ENCODE measurements at places on chromosomes 4 and X.

DNA sequence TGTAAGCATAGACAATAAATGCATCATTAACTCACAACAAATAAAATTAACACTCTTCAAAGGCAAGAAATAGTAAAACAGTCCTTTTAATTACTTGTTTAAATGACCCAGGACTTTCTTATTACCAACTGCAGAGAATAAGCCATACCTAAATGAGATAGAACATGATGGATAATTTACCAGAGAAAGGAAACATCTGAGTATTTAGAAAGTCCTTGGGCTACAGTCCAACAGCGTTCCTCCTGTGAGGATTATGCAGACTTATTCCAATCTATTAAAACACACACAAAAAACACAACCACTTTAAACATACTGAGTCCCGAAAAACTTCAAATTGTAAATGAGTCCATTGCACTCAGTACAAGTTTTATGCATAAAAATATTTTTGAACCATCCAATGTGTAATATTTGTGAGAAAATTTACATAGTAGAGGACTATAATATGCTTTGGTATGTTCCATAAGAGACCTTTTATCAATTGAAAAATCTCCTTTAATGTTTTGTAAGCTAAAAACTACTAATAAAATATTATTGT, 129.2 kb downstream of the NR3C2 start:
- DNase-seq = no peak

DNA sequence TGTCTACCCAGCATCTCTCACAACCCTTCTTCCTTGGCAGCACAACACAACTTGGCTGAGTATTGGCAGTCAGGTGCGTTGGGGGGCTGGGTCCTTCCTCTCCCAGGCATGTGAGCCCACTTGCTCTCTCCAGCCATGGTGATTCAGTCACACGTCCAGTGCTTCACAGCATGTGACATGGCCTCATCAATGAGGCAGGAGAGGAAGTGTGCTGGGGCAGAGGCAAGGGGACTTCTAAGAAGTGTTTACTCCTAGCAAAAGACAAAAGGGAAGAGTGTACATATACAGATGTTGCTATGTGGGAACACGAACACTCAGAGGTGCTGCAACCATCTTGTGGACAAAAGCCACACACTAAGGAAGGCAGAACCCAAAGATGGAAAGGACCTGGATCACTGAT, 380.8 kb downstream of the FBXW7 start:
- DNase-seq = no peak

DNA sequence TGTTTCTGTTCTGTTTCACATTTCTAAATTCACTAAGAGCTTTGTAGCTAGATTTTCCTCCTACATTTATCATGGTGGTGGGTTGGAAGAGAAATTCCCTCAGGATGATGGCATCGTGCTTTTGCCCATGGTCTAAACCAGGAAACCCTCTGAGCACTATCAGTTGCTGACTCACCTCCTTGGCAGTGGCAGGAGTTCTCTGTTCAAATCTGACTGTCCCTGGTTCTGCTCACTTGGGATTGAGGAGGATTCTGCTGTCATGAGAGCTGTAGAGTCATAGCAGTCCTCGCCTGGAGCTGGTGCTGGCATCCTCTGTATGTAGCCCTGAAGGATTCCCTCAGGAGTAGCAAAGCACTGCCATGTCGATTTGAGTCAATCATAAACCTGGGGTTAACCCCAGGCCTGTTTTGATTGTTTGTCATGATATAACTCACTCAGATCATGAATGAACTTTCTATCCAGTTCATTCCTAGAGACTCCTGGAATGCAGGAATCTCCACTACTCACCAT, 9.4 kb downstream of the TEX13A start:
- no peak for DNase-seq

GRCh38 chr4:3135155-3136011, 60.9 kb downstream of the HTT start:
- DNase-seq = no peak

- DNase-seq = no peak
Observed at GRCh38 chr4:127708985-127709384, 21.2 kb upstream of the SLC25A31 start.

DNA sequence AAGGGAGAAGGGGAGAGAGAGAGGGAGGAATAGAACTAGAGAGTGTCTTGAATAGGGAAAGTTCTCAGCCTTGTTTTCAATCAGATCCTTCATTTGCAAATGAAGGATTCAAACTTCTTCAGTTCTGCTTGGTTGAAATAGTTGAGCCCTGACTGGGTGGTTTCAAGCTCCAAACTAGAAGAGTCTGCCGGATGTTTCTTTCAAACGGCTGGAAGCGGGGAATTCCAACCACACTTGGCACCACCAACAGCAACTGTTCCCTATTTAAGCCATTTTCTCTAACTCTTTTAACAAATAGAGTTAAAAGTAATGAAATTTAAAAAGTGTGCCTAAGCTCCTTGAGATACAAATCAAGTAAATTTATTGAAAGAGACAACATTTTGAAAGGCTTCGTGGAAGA, 67.5 kb upstream of the DDX60 start:
- no peak for DNase-seq

DNA sequence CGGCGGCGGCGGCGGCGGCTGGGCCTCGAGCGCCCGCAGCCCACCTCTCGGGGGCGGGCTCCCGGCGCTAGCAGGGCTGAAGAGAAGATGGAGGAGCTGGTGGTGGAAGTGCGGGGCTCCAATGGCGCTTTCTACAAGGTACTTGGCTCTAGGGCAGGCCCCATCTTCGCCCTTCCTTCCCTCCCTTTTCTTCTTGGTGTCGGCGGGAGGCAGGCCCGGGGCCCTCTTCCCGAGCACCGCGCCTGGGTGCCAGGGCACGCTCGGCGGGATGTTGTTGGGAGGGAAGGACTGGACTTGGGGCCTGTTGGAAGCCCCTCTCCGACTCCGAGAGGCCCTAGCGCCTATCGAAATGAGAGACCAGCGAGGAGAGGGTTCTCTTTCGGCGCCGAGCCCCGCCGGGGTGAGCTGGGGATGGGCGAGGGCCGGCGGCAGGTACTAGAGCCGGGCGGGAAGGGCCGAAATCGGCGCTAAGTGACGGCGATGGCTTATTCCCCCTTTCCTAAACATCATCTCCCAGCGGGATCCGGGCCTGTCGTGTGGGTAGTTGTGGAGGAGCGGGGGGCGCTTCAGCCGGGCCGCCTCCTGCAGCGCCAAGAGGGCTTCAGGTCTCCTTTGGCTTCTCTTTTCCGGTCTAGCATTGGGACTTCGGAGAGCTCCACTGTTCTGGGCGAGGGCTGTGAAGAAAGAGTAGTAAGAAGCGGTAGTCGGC, 528 bp downstream of the FMR1 start:
- no peak for DNase-seq

DNA sequence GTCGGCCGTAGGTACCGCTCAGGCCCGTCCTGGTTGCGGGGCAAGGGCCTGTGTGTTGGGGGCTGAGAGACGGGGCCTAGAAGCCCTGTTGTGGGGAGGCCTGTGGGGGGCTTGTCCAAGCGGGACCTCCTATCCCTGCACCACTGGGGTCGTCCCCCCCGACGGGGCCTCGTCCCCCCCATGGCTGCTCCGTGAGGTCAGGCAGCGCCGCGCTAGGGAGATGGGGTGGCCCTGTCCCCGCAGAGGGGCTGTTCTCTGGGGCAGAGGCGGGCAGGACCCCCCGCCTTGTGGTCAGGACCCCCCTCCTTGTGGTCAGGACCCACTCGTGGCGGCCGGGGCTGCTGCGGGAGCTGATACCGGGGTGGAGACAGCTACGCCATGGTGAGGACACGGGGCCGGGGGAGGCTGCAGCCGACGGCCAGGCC, 12.1 kb upstream of the GTPBP6 start:
- no peak for DNase-seq

DNA sequence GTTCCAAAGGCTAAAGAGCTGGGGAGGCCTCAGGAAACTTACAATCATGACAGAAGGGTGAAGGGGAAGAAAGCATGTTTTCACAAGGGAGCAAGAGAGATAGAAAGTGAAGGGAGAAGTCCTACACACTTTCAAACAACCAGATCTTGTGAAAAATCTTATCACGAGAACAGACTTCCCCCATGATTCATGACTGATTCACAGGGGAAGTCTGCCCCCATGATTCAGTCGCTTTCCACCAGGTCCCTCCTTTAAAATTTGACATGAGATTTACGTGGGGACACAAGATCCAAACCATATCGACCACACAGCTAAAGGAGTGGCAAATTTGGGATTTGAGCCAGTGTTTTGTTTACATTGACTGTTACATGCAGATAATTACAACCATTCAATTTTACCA, 971.1 kb upstream of the HS3ST1 start:
- no peak for DNase-seq

- DNase-seq = no peak
Observed at GRCh38 chrX:116284400-116284799, 113.9 kb downstream of the AGTR2 start.

GRCh38 chr4:17580969-17581368, 4.0 kb downstream of the LAP3 start:
- no peak for DNase-seq

- no peak for DNase-seq
Observed at GRCh38 chr4:88091378-88091777, 67.1 kb downstream of the ABCG2 start.

GRCh38 chrX:44432641-44433040, 89.2 kb upstream of the EFHC2 start:
- no peak for DNase-seq

GRCh38 chr4:134567461-134567860, 365.9 kb upstream of the PABPC4L start:
- DNase-seq = no peak

DNA sequence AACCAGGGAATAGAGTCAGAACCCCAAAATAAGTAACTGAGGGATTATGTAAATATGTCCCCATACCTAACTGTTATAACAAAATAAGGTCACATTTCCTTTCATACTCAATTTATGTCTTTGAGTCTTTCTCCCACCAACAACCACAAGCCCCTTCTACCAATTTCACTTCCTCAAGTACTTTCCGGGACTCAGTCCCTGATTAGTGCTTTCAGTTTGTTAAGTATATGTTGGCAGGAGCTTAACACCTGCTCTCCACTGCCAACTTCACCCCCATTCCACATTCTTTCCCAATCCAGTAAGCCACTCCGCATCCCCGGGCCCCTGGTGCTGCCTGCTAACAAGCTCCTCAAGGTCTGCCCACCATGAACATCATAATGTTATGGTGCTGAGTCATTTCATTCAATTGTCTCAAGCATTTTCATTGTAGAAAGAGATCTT, 71.3 kb upstream of the SPRY1 start:
- DNase-seq = no peak

DNA sequence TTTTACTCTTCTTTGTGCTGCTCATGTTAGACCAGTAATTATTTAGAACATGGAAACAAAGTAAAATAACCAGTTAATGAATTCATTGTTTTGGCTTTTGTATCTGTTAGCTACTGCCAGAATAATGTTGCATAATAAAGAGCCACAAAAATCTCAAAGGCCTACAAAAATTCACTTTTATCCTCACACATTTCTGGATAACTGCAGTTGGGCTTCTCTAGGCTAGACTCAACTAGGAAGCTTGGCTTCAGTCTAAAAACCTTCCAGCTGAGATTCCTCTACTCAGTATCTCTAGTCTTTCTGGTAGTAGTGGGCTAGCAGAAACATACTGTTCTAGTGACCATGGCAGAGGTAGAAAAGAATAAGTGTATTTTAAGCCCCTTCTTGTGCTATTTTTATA, 73.0 kb downstream of the FAT4 start:
- no peak for DNase-seq

- DNase-seq = no peak
Observed at GRCh38 chrX:118756101-118756500, 28.7 kb downstream of the IL13RA1 start.

DNA sequence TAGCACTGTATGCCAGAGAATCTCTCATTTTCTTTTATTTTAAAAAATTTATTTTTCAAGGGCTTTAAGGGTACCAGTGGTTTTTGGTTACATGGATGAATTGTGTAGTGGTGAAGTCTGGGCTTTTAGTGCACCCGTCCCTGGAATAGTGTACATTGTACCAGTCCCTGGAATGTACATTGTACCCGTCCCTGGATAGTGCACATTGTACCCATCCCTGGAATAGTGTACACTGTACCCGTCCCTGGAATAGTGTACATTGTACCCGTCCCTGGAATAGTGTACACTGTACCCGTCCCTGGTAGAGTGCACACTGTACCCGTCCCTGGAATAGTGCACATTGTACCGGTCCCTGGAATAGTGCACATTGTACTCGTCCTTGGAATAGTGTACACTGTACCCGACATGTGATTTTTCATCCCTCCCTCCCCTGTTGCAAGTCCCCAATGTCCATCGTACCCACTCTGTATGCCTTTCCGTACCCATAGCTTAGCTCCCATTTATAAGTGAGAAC, 56.1 kb upstream of the HELT start:
- no peak for DNase-seq

GRCh38 chrX:153771415-153772315, 7.6 kb downstream of the PLXNB3 start:
- no peak for DNase-seq

DNA sequence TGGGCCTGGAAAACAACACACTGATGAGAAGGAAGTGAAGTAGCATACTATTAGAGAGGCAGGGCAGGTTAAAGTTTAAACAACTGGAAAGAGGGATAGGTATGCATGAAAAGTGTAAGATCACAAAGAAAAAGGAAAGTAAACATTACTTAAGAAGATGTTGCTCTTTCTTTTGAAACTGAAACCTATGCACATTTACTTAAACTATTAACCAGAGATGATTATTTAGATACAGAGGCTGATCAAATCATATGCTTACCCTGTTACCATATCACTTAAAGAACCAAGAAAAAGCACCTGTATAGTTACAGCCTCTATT, 37.8 kb downstream of the NAP1L5 start:
- DNase-seq = no peak

GRCh38 chrX:78375894-78376293, 48.5 kb upstream of the CYSLTR1 start:
- DNase-seq = no peak

GRCh38 chrX:24607616-24608015, 39.5 kb downstream of the PCYT1B start:
- DNase-seq = no peak

DNA sequence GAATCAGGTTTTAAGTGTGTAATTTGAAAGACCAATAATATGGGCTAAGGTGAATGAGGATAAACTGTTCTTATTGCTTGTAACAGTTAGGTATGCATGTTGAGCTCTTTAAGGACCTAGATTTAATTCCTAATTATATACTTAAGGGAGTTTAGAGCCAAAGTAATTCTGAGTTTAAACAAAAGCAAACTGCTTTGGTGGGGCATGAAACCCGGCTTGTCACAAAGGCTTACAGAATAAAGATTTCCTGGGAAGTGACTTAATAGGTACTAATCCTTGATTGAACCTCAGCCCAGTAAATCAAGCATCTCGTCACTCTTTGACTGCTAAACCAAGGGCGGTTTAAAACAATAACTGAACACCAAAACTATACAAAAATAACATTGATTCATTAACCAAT, 1324.2 kb downstream of the RPA4 start:
- DNase-seq = no peak

DNA sequence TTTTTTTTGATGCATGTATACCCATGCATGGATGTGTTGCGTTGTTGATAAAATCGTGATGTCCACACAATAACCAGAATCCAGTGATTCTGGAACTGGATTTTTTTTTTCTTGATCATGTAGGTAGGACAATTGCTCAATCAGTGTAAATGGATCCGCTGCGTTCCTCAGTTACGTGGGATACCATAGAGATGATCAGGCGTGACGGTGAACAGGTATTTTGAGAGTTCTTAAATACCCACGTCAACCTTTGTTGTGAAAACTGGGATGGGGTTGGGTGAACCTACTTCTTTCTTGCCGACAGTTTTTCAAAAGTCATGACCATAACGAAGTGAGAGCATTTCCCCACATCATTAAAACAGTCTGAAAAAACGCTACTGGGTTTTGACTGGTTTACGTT, 913 bp upstream of the SMIM10L2A start:
- no peak for DNase-seq
